ENCODE measurements at places on chromosomes 7 and 10.

DNA sequence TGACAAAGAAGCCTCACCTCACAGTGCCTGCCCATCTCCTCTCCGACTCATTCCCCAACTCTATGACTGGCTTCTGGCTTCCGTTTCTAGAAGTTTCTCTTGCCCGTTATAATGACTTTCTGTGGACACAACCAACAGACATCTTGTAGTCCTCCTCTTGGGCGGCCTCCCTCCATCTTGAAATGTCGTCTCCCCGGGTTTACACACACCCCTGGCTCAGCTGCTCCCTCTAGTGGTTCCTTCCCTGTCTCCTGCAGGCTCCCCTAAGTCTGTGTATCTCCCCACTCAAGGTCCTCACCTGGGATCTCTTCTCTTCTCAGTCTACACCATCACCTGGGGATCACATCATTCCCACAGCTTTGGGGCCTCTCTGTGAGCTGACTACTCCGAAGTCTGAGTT is 123.4 kb upstream of the NEBL start:
- no peak for DNase-seq

- DNase-seq, result no peak
Measured at GRCh38 chr7:121279060-121279620, 49.7 kb upstream of the WNT16 start.

GRCh38 chr7:74493295-74493694 is 39.6 kb downstream of the GTF2IRD1 start:
- no peak for DNase-seq

- DNase-seq, result no peak
Measured at GRCh38 chr10:43049081-43049551, 27.8 kb upstream of the RET start.

DNA sequence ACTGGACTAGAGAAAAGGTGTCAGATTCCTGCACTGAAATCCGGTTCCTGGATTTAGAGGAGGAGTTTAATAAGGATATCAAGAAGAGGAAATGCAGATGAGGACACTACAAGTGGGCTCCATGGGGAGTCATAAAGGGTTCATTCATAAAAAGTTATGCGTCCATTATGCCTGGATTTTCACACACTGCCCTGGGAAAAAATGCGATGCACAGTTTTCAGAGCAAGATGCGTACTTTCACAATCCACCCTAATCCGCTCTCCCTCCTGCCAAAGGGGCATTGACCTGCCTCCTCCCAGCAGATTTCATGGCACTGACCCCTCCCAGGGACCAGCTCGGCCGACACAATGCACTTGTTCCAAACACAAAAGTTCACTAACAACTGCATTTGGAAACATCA is 42.2 kb upstream of the OPALIN start:
- DNase-seq, result no peak

- no peak for DNase-seq
Measured at GRCh38 chr10:72812415-72812752, 81.2 kb upstream of the OIT3 start.

DNA sequence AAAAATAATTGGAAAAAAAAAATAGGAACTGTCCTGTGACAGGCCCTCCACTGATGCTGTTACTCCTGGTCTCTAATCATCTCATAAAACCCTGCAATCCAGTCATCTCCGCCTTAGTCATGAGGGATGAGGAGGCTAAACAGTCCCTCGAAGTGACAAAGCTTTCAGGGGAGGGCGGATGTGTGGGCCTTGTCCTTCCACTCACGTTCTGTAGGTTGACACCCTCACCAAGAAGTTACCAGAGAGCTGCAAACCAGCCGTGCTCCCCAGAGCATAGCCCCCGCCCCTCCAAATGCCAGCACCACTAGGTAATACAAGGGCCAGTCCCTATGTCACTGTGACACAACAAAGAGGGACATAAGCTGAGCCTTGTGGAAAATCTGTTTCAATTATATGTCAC is 11.9 kb downstream of the COBL start:
- no peak for DNase-seq

DNA sequence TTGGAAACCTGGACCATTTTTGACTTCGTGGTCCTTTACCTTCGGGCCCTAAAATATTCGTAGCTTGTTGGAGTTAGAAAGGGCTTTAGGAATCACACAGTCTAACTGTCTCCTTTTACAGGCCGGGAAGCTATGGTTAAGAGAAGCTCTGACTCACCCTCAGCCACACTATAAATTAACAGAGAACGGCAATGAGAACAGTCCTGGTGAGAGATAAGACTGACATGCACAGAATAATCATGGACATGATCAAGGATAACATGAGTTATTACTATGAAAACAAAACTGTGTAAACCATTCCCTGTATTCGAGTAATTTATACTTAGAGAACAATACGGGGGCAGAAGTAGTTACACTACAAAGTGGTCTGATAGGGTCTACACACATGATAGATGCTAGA is 162.5 kb upstream of the MALRD1 start:
- no peak for DNase-seq

DNA sequence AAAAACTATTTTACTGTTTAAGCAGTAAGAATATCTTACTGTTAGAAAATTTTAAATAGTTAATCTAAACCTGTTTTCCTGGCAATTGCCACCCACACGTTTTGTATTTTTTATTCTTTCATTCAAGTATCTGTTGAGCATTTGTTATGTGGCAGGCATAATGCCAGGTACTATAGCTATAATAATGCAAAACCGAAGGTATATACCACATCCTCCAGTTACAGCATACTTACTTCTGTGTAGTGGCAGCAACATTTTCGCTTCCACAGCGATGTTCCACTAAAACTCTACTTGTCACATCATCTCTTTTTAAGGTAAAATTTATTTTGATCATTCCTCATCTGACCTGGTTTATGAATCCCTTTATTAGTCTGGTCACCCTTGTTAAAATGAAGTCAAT is 30.0 kb downstream of the WASL start:
- DNase-seq, result no peak

- DNase-seq, result no peak
Measured at GRCh38 chr7:34396437-34397064, 261.5 kb upstream of the NPSR1 start.

DNA sequence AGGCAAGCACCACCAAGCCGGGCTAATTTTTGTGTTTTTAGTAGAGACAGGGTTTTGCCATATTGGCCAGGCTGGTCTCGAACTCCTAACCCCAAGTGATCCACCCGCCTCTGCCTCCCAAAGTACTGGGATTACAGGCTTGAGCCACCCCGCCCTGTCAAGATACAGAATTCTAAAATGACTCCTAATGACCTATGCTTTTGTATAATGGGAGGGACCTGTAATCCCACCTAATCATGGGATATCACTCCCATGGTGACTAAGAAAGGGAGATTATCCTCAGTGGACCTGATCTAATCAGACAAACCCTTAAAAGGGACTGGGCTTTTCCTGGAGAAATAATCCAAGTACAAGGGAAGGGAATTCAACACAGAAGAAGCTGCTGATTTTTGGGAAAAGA is 28.8 kb downstream of the SAMD8 start:
- DNase-seq, result no peak

DNA sequence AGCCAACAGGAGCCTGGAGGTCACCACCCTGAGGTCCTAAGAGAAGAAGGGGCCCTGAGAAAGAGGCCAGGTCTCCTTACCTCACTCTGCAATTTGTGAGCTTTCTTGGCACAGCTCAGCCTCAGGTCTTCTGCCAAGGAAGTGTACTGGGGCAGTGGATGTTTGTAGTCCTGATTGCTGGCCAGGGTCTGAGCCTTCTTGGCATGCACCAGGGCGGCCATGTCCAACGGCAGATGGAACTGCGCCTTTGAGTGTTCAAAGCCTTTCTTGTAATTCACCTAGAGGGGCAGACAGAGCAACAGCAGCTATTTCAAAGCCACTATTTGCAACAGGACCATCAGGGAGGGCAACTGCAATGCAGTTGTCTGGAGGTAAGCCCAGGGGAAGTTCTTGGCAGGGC is 51.7 kb downstream of the NRAP start:
- no peak for DNase-seq

GRCh38 chr10:12806228-12807095 is 195.1 kb downstream of the CCDC3 start:
- no peak for DNase-seq

- no peak for DNase-seq
Measured at GRCh38 chr10:11687779-11688447, 54.3 kb upstream of the ECHDC3 start.

DNA sequence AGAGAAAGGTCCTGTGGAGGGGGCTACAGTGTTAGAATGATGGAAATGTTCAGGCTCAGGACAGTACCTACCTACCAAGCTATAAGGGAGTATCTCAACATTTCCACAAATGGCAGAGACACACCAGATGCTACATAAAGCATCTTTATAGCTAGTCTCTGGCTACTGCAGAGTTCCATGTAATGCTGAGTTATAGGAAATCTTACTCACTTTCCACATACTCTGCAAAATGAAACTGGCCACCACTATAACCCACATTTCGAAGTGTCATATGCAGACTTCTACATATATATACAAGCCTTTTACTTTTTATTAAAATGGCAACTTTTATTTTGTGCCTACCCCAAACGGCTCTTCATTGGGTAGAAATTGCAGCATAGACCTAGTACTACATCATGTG is 85.5 kb downstream of the FAS start:
- DNase-seq, result no peak

DNA sequence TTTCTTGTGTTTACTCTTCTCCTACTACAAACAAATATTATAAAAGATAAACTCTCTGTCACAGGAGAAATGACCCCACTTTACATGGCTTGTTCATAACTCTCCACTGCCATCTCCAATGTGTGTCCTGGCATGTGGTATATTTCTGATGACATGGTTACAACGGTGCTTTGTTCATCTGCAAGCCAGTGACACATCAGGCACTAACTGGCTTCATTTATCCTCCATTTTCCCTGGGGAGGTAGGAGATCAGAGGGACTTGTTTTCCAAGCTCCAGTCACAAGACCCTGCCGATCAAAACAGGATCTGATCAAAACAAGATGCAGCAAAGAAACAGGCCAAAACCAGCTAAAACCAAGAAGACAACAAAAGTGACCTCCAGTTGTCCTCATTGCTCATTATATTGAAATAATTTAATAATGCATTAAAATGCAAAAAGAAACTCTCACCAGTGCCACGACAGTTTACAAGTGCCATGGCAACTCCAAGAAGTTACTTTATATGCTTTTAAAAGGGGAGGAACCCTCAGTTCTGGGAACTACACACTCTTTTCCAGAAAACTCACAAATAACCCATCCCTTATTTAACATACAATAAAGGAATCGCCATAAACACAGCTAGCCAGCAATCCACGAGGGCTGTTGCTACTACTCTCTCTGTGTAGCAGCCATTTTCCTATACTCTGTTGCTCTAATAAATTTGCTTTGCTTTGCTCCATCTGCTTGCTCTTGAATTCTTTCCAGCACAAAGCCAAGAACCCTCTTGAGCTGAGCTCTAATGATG is 224.2 kb downstream of the XPNPEP1 start:
- DNase-seq, result no peak

- no peak for DNase-seq
Measured at GRCh38 chr7:147023440-147023839, 906.8 kb downstream of the CNTNAP2 start.

- DNase-seq, result no peak
Measured at GRCh38 chr7:142959202-142959601, 3.0 kb downstream of the KEL start.

DNA sequence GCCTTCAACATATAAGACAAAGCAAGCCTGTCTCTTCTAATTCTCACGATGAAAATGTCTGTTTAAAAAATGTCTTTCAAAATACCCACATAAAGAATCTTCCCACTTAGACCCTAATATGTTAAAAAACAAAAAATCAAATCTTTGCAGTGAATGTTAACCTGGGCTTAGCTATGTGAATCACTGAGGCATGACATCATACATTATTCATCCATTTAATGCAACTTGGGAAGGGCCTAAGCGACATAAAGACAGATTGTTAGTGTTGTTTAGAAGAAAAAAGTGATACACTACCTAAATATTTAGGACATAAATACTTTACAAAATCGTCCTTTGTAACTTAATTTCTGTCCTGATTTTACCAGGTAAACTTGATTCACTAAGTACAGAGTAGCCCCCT is 648.5 kb upstream of the NRP1 start:
- no peak for DNase-seq

DNA sequence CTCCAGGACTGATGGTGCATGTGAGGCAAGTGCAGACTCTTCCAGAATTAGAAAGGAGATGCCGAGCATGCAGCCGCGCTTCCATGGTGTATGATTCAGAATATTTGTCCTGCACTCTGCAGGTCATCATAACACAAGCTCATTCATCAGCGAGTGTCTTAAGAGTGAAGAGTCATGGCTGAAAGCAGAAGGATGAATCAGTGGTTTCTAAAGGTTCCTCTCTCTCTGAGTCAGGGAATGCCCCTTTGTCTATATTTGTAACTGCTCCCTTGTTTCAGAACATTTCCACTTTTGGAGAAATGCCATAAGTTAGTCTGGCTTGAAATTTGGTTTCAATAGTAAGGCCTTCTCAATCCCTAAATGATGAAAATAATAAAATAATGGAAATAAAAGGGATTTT is 52.3 kb downstream of the HECW1 start:
- no peak for DNase-seq

DNA sequence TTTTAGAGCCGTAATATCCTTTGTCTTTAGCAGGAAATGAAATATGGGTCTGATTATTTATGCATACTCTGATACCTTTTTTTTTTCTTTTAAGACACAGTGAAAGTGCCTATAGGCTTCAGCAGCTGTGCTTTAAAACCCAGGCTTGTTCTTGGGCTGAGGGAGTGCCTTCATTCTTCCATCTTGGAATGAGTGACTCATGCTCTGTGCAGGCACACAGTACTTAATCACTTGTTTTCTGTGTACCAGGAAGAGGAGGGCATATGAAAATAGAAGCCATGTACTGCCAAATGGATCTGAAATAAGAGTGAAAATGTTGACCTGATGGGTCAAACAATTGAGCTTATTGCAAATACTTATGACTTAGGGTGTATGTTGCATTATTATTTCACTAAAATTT is 12.0 kb downstream of the INPP5F start:
- DNase-seq, result no peak

GRCh38 chr7:71308096-71308495 is 176.2 kb downstream of the GALNT17 start:
- no peak for DNase-seq

GRCh38 chr10:32217216-32217615 is 129.7 kb downstream of the EPC1 start:
- DNase-seq, result no peak

- DNase-seq, result no peak
Measured at GRCh38 chr7:87057210-87057609, 2.2 kb downstream of the ELAPOR2 start.

DNA sequence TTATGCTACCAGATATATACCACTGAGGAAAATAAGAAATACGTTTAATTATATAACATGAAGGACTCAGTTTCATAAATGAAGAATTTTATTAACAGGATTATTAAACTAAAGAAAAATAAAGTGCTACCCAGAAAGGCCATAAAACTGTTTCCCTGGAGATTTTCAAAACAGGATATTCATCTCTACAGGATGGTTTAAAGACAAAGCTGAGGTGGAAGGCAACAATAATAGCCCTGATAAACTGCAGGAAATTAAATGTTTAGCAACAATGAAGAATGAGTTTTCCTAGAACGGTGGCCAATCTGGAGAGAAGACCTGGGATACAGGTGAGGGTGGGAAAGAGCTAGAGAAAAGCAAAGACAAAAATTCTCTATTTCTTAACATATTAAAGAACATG is 11.9 kb downstream of the RHEB start:
- no peak for DNase-seq

- no peak for DNase-seq
Measured at GRCh38 chr7:104414216-104414615, 85.8 kb downstream of the LHFPL3 start.

- DNase-seq, result no peak
Measured at GRCh38 chr10:78441694-78442093, 408.0 kb downstream of the RPS24 start.

GRCh38 chr7:158647475-158647792 is 57.2 kb downstream of the NCAPG2 start:
- DNase-seq, result no peak
